ENCODE measurements at places on chromosomes 6 and 20.

DNA sequence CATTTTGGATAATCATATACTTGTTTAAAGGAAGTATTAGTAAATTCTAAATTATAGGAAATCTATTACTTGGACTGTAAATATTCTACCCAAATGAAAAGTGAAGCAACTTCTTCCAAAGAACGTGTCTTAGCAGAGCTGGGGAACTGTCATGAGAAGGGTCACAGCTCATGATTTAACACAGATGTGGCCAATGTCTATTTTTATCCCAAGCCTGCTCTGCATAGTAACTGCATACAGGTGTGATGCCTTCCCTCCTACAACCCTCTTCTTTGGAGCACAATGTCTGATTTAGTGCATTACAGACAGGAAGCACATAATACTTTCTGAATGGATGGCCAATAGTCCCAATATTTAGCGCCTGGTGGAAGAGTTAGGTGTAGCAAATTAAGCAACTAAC lies 138.7 kb upstream of the THEMIS start:
- no peaks in the 10 kb centered on the region for H3K27me3 ChIP-seq
- no peak overlapping the region for H3K27ac ChIP-seq
- no peak overlapping the region for H3K4me3 ChIP-seq
- no peaks in the 10 kb centered on the region for H3K4me1 ChIP-seq
- no peak for DNase-seq
- no peaks in the 10 kb centered on the region for H3K36me3 ChIP-seq

DNA sequence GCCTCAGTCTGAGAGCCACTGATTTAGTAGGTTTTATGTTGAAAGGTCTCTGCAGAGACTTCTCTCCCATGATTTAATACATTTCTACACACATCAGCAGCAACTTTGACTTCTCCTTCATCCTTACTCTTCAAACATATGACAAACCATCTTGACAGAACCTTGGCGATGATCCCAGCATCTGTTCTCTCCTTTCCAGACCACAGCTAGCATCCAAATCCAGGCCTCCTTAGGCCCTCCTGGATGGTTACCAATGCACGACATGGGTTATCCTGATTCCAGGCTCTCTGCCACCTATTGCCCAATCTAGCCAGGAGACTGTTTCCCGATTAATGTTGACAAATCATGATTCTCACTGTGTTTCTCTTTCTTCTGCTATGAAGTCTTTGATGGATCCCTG lies 16.8 kb downstream of the LAMA4 start:
- H3K4me3 ChIP-seq: no peak overlapping the region
- H3K27me3 ChIP-seq: peaks cover 62% of the 10 kb centered on the region

- H3K4me1 ChIP-seq: no peaks in the 10 kb centered on the region
- no peak for DNase-seq
- no peaks in the 10 kb centered on the region for H3K27me3 ChIP-seq
- no peak overlapping the region for H3K4me3 ChIP-seq
Observed at GRCh38 chr20:35116258-35116657, 23.7 kb upstream of the TRPC4AP start.

- H3K36me3 ChIP-seq: peaks cover 11% of the 10 kb centered on the region
- no peak overlapping the region for H3K27ac ChIP-seq
- no peak for DNase-seq
- peaks cover 46% of the 10 kb centered on the region for H3K4me1 ChIP-seq
Observed at GRCh38 chr6:44133003-44133931, 5.9 kb downstream of the TMEM63B start.

- H3K36me3 ChIP-seq: no peaks in the 10 kb centered on the region
- DNase-seq: no peak
- H3K27me3 ChIP-seq: peaks cover 91% of the 10 kb centered on the region
- no peak within 1 kb of the TSS for H3K4me3 ChIP-seq
Observed at GRCh38 chr6:31114541-31114878, at the start of gene PSORS1C1. PSORS1C1 (plus strand) TSS chr6:31114800; CDS start chr6:31129633, 14,833 bp downstream.

DNA sequence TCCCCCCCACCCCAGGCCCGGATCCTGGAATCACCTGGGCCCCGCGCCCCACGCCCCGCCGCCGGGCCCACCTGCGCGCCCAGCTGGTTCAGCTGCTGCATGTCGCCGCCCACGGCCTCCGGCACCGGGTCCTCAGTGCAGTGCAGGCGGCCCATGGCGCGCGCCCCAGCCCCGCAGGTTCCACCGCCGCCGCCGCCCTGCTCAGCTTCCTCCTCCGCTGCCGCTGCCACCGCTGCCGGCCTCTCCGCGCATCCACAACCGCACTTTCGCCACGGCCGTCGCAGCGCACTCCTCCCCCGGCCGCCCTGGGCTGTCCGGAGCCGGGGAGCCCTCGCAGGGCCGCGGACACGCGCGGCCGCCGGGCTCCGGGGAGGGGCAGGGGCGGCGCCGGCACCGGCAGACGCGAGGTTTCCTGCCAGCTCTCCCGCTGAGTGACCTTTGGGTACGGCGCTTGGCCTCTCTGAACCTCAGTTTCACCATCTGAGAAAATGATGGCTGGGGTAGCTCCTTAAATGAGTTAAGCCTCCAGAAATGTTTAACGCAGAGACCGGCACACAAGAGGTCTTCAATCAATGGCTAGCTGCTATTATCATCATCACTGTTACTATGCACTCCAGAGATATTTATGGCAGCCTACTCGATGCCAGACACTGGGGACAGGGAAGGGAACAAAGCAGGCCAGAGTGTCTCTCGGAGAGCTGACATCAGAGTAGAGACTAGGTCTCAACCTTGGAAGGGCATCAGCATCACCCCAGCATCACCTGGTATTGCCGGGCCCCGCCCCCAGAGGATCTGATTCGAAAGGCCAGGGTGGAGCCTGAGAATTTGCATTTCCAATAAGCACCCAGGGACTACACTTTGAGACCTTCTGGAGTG lies at the start of gene COMMD7:
COMMD7 (minus strand) TSS at position 231 of the 876 bp plus-strand sequence; CDS start at position 155, 76 bp downstream.
- peaks cover 17% of the 10 kb centered on the region for H3K4me1 ChIP-seq
- DNase-seq: peak; percentile 36
- peak within 1 kb of the TSS; percentile 95 for H3K27ac ChIP-seq
- peak within 1 kb of the TSS; percentile 92 for H3K4me3 ChIP-seq
- peaks cover 6% of the 10 kb centered on the region for H3K36me3 ChIP-seq
- no peaks in the 10 kb centered on the region for H3K27me3 ChIP-seq

- H3K27ac ChIP-seq: no peak overlapping the region
- H3K36me3 ChIP-seq: peaks cover 11% of the 10 kb centered on the region
- DNase-seq: no peak
- no peaks in the 10 kb centered on the region for H3K4me1 ChIP-seq
Observed at GRCh38 chr6:158143700-158144099, 24.4 kb downstream of the SERAC1 start.

DNA sequence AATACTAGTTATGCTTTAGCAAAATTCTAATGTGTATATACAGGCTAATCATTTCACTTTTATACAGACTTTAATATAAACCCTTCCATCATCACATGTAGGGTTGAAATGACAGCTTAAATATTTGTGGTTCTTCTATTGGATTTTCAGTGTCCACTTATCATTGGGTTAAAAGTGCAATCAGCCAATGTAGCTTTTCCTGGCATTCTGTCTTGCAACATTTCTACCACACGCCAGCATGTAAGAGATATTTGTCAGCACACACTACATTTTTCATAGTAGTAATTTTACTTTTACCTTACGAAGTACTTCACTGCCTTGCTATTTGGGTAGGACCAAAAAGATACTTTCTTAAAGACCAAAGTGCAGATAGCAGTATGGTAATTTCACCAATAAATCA lies 252.0 kb downstream of the TBX18 start:
- no peaks in the 10 kb centered on the region for H3K4me1 ChIP-seq
- DNase-seq: no peak
- no peaks in the 10 kb centered on the region for H3K36me3 ChIP-seq
- H3K4me3 ChIP-seq: no peak overlapping the region
- no peak overlapping the region for H3K27ac ChIP-seq

DNA sequence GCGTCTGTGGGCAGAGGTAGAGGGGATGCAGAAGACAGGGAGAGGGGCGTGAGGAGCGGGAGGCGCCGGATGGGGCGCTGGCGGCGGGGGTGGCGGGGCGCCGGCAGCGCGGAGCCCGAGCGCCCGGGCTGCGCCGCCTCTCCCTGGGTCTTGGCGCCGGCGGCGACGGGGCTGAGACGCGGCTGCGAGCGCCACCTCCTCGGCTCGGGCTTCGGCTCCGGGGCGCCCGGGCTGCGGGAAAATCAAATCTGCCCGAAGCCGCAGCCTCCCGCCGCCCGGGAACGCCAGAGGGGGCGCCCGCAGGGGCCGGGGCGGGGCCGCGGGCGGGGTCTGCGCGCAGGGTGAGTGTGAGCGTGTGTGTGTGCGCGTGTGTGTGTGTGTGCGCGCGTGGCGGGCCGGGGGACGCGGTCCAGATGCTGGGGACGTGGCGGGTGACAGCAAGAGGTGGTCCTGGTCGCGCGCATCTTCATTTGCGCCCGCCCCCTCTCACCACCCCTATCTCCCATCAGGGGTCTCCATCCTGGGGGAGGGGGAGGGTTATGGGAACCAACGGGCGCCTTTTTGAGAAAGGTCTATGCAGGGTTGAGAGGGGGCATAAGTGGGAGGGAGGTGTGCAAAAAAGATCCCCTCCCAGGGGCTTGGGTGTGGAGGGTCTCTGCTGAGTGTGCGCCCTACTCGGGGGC lies 646 bp upstream of the CPNE5 start:
- peaks cover 16% of the 10 kb centered on the region for H3K4me1 ChIP-seq
- peaks cover 34% of the 10 kb centered on the region for H3K27me3 ChIP-seq
- no peak for DNase-seq
- no peak overlapping the region for H3K27ac ChIP-seq
- no peaks in the 10 kb centered on the region for H3K36me3 ChIP-seq

- H3K27me3 ChIP-seq: no peaks in the 10 kb centered on the region
- no peak overlapping the region for H3K27ac ChIP-seq
- H3K4me3 ChIP-seq: no peak overlapping the region
- H3K4me1 ChIP-seq: no peaks in the 10 kb centered on the region
- H3K36me3 ChIP-seq: no peaks in the 10 kb centered on the region
Observed at GRCh38 chr6:15232836-15233510, 12.9 kb upstream of the JARID2 start.

DNA sequence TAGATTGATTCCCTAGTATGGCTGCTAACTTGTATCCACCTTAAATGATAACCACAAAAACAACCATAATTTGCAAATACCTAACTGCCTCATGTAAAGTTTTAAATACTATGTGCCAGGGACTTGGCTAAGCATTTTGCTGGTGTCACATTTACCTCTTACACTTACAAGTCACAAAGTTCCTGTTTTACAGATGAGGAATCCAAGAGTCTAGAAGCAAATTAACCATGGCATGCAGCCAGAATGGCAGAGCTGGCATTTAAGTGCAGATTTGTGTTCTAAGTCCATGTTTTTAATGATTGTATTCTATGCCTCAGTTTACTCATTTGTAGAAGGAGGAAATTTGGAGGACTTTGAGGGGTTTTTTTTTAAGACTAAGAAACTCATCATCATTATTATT lies 696.7 kb downstream of the PTPRT start:
- no peak overlapping the region for H3K27ac ChIP-seq
- no peaks in the 10 kb centered on the region for H3K4me1 ChIP-seq
- DNase-seq: no peak
- peaks cover 1% of the 10 kb centered on the region for H3K36me3 ChIP-seq
- no peaks in the 10 kb centered on the region for H3K27me3 ChIP-seq

DNA sequence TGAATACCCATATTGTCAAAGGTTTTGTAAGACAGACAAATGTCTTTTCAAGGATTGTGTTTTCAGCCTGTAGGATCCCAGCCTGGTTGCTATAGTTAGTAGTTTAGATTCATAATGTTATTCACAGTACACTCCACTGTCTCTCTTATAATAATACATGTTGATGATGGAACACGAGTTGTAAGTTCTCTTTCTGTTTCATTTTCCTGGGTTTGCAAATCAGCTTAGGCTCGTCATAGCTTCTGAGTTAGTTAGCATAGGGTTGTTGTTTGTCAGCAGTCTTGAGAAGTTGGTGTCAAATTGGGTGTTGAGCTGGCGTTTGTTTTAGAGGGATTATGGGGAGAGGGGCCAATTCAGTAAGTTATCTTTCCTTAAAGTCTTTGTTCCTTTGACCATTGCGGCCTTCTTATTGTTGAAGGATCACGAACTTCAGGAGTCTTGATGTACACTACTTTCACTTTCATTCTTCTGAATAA lies 45.8 kb downstream of the QKI start:
- DNase-seq: peak; percentile 20
- H3K4me1 ChIP-seq: peaks cover 65% of the 10 kb centered on the region
- H3K4me3 ChIP-seq: peak overlapping the region; percentile 82
- H3K36me3 ChIP-seq: peaks cover 10% of the 10 kb centered on the region
- H3K27ac ChIP-seq: peak overlapping the region; percentile 96
- no peaks in the 10 kb centered on the region for H3K27me3 ChIP-seq

- peaks cover 54% of the 10 kb centered on the region for H3K4me1 ChIP-seq
- no peak overlapping the region for H3K27ac ChIP-seq
- H3K36me3 ChIP-seq: peaks cover 16% of the 10 kb centered on the region
- no peak overlapping the region for H3K4me3 ChIP-seq
Observed at GRCh38 chr6:41966961-41967311, 25.3 kb upstream of the CCND3 start.

GRCh38 chr20:38178065-38178491 lies 13.0 kb upstream of the TGM2 start:
- no peaks in the 10 kb centered on the region for H3K4me1 ChIP-seq
- peaks cover 51% of the 10 kb centered on the region for H3K27me3 ChIP-seq
- H3K36me3 ChIP-seq: no peaks in the 10 kb centered on the region
- no peak for DNase-seq

DNA sequence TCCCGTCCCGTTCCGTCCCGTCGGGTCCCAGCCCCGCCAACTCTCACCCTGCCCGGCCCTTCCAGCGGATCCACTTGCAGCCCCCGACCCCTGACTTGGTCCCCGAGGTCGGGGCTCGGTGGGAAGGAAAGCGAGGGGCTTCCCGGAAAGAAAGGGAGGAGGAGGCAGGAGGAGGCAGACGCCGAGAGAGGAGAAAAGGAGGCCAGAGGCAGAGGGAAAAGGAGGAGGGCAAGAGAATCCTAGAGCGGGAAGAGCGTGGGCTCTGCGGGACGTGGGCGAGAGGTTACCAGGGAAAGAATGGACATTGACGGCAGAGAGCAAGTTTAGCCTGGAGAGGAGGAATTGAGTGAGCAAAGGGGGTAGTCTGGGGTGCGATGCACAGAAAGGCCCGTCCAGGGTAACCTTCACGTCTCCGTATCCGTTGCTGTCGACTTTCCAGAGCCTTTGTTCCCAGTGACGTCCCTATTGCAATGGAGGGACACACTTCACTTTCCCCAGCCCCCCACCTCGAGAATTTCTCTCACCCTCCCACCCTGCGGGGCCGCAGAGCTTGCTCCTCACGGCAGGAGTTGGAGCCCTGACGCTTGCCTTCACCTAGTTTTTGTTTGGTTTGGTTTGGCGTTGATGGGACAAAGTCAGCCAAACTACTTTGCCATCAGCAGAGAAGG lies 477 bp upstream of the MOXD1 start:
- H3K27me3 ChIP-seq: peaks cover 67% of the 10 kb centered on the region
- no peaks in the 10 kb centered on the region for H3K36me3 ChIP-seq

- H3K27ac ChIP-seq: no peak overlapping the region
- peaks cover 67% of the 10 kb centered on the region for H3K27me3 ChIP-seq
- H3K4me1 ChIP-seq: no peaks in the 10 kb centered on the region
Observed at GRCh38 chr6:105051941-105052471, 95.1 kb downstream of the LIN28B start.

Data from central memory CD8-positive, alpha-beta T cell (primary cell).